ENCODE measurements at places on chromosomes 2 and 18.

GRCh38 chr2:206045251-206045650 lies 40.7 kb downstream of the INO80D start:
- DNase-seq, result no peak

DNA sequence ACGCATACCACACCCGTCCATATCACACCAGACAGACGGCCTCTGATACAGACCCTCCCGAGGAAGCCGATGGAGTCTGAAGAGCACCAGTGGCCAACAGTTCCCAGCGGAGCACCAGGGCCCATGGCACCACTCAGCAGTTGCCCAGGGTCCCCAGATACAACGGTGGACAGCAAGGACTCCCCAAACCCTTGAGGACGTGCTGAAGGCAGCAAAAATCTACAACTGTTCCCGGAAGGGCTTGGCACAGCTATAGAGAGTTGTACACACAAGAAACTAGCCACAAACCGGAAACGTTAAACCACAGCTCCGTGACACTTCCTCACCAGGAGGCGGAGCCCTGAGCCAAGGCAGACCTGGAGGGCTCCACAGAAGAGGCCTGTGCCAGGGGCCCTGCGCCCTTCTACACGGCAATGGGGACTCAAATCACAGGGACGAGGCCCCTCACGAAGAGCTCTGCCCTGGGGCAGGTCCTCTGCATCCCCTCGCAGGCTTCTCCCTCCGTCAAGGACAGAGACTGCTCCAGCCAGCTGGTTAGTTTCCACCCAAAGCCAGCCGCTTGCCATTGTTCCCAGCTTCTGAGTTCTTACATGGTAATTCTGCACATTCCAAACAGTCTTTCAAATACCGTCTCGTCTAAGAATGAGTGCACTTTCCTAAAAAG lies 133.4 kb downstream of the HDAC4 start:
- no peak for DNase-seq

GRCh38 chr2:11622611-11623010 lies 47.4 kb downstream of the NTSR2 start:
- DNase-seq, result no peak

DNA sequence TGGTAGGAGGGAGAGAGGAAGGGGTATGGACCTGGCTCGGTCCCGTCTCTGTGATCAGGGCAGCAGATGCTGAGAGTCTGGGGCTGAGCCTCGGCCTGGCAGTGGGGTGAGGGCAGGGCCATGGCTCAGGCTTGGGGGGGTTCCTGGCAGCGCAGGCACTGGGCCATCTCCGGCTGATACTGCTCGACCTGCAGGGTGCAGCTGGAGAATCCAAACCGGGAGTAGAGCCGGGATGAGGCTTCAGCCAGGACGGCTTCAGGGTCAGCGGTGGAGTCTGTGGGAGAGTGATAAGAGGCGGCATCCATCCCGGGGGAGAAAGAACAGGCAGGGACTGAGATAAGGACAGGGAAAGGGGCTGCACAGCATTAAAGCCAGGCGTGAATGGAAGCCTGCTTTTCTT lies 7.7 kb downstream of the SLC30A3 start:
- no peak for DNase-seq

DNA sequence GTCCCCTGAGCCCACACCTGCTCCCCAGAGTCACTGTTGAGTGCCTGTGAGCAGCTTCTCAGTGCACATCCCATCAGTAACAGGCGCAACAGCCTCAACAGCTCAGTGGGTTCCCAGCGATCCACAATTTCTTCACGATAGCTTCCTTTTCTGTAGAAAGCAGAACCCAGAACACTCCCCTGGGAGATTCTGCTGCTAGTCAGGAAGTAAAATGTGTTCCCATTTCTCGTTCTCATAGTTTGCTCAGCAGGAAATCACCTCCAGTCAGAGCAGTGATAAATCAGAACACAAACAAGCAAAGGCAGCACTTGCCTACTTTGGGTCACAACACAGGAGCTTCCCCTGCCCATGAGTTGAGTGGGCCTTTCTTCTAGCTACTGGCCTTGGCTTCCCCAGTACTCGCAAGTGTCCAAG lies 48.9 kb upstream of the ATG16L1 start:
- no peak for DNase-seq

DNA sequence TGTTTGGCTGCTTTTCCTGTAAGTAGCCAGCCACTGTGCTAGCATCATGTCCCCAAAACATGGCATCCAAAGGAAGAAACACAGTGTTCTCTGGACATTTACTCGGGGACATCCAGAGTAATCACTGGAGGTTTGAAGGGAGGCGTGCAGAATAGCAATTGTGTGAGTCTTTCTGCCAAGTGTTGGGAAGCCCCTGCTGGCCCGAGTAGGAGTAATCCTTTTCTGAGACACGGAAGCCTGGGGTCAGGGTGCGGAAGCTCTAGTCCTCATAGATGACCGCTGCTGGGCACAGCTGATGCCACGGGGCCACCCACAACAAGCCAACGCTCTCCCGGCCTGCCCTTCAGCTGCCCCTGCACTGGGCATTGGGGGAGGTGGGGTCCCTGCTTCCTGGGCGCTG lies 24.8 kb upstream of the HDAC4 start:
- no peak for DNase-seq

GRCh38 chr2:241804326-241805229 lies 4.4 kb upstream of the NEU4 start:
- no peak for DNase-seq

DNA sequence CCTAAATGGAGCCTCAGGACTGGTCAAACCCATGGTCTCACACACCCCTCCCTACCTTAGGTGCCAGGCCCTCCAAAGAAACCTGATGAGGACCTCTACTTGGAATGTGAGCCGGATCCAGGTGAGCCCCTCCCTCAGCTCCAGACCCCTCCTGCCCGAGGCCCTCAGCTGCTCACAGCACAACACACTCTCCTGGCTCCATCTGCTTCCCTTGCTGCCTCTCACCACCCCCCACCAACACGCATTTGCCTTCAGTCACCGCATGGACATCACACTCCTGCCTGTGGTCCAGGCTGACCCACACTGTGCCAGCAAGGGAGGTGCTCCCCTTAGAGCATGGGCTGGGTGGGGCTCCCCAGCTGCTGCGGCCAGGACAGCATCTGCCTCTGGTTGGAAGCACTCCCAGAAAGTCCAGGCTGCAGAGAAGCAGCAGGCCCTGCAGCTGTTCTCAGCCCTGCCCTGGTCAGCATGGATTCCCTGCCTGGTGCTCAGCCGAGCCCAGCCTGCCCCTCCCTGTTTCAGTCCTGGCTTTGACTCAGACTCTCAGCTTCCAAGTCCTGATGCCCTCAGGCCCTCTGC lies 15.1 kb downstream of the SH2D6 start:
- peak; percentile 67 for DNase-seq

- DNase-seq, result no peak
These were observed 153.6 kb upstream of the DSEL start for GRCh38 chr18:67670024-67670543.

DNA sequence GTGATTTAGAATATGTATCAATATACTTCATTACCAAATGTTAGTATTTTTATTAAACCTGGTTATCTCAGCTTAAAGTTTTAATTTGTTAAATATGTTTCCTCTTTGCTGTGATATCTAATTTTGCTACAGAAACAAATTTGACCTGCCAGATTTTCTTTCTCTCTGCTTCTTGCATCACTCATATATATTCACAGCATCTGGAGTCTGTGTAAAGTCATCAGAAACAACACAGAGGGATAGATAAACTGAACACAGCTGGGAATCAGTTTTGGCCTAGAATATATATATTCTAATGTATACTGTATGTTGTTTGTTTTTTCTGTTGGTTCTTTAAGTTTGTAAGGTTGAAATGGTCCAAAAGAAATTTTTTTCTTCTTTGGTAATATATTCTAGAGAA lies 8.5 kb downstream of the PSMD14 start:
- DNase-seq, result no peak

GRCh38 chr2:192043216-192043870 lies 151.4 kb downstream of the TMEFF2 start:
- DNase-seq, result no peak

GRCh38 chr2:28447943-28448792 lies 47.7 kb upstream of the PLB1 start:
- DNase-seq, result no peak

- no peak for DNase-seq
These were observed 36.2 kb downstream of the MAL start for GRCh38 chr2:95061601-95062183.

- DNase-seq, result no peak
These were observed 58.9 kb downstream of the TRPM8 start for GRCh38 chr2:233976087-233976486.

DNA sequence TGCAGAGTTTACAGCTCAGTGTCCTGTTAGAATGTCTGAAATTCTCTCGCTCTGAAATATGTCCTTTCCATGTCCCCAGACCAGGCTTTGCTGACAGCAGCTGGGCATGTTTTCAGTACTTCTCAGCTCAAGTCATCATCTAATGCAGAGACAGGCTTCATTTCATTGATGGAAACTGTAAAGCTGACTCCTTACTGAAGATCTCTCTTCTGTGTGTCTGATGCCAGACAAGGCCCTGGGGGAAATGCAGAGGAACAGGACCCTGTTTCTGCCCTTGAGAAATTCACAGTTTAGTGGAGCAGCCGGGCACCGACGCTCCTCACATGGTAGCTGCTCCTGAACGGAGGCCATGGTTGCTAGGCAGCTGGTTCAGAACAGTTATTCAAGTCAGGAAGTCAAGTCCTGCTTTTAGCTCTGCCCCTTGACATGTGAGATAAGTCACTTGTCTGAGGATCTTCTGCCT lies 24.6 kb upstream of the FZD7 start:
- peak; percentile 15 for DNase-seq

DNA sequence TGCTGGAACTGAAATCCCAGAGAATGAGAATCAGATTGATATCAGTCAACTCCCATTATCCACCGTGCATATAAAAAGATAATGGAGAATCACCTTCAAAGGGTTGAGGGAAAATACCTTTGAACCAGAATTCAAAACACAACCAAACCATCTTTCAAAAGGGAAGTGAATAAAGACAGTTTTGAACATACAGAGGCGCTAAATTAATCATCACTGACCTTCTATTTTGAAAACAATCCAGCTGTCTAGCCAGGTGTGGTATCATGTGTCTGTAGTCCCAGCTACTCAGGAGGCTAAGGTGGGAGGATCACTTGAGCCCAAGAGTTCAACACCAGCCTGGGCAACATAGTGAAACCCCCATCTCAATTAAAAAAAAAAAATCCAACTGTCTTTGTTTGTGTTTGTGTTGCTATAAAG lies 63.6 kb downstream of the TRABD2A start:
- no peak for DNase-seq

- no peak for DNase-seq
These were observed 16.5 kb downstream of the SUMO1 start for GRCh38 chr2:202221873-202222272.

DNA sequence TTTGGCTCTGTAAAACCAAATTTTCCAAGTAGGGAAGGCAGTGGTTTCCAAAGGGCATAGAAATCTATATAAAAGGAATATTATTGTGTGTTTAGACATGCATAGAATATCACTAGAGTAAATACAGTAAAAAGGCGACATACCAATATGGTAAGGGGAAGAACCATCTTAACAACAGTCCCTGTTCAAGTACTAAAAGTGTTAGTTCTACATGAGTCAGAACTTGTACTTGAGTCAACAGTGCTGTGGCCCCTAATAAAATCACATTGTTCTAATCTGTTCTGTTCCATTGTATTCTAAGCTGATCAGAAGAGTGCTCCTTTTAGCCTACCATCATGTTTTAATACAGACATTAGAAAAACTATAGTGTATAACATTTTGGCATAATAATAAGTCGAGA lies 36.1 kb upstream of the TNFRSF11A start:
- DNase-seq, result no peak

- no peak for DNase-seq
These were observed 286.0 kb downstream of the TRIB2 start for GRCh38 chr2:13002536-13003331.

GRCh38 chr2:192333642-192334041 lies 138.9 kb upstream of the TMEFF2 start:
- no peak for DNase-seq
